MM.1S (cell line): ENCODE measurements at places on chromosomes 2 and 18.

DNA sequence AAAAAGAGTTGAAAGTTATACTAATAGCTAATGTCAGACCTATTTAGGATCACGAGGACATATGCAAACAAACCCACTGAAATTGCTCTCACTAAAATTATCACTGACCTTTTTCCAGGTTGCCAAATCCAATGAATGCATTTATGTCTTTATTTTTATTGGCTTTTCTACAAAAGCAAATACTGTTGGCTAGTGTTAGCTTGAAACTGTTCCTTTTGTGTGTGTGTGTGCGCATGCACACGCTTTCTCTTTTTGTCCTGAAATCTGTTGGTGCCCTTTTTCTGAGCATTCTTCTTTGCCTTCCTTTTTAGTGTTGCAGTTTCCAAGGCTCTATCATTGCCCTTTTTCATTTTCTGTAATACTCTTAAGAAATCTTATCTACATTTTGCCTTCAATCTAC, 1269.2 kb downstream of the LRP1B start:
- no peaks in the 10 kb centered on the region for H3K27me3 ChIP-seq
- no peaks in the 10 kb centered on the region for H3K36me3 ChIP-seq
- H3K4me1 ChIP-seq, result no peaks in the 10 kb centered on the region
- no peak overlapping the region for H3K27ac ChIP-seq
- H3K4me3 ChIP-seq, result no peak overlapping the region

- H3K4me1 ChIP-seq, result no peaks in the 10 kb centered on the region
- H3K4me3 ChIP-seq, result no peak overlapping the region
- no peak for DNase-seq
- no peaks in the 10 kb centered on the region for H3K27me3 ChIP-seq
- no peaks in the 10 kb centered on the region for H3K36me3 ChIP-seq
- H3K27ac ChIP-seq, result no peak overlapping the region
Observed at GRCh38 chr18:66119347-66119746, 368.5 kb downstream of the CDH7 start.

- no peak for DNase-seq
- no peaks in the 10 kb centered on the region for H3K36me3 ChIP-seq
- no peaks in the 10 kb centered on the region for H3K4me1 ChIP-seq
- no peak overlapping the region for H3K4me3 ChIP-seq
Observed at GRCh38 chr2:67579216-67579615, 182.1 kb downstream of the ETAA1 start.

GRCh38 chr18:48023334-48024008, 93.0 kb upstream of the SMAD2 start:
- H3K36me3 ChIP-seq, result no peaks in the 10 kb centered on the region
- H3K27me3 ChIP-seq, result no peaks in the 10 kb centered on the region
- DNase-seq, result peak; percentile 31
- no peak overlapping the region for H3K27ac ChIP-seq
- no peak overlapping the region for H3K4me3 ChIP-seq

GRCh38 chr2:3312576-3313345, 64.9 kb downstream of the EIPR1 start:
- no peaks in the 10 kb centered on the region for H3K27me3 ChIP-seq
- H3K27ac ChIP-seq, result no peak overlapping the region
- DNase-seq, result no peak
- H3K36me3 ChIP-seq, result no peaks in the 10 kb centered on the region

DNA sequence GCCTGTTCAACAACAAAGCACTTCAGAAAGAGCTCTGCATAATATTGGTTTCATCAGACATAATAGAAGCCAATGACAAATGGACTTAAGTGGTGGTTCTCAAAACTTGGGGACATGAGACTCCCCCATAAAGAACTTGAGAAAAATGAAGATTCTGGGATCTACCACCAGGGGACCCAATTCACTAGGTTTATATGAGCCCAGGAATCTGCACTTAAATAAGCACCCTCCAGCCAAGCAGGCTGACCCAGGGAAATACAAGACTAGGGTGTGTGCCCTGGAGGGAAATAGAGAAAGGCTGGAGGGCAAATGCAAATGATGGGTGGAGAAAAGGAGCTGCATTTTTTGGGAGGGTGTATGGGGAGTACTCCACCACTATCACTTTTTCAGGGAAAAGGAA, 52.5 kb downstream of the SATB2 start:
- no peak overlapping the region for H3K4me3 ChIP-seq
- no peaks in the 10 kb centered on the region for H3K36me3 ChIP-seq
- no peaks in the 10 kb centered on the region for H3K4me1 ChIP-seq
- no peak for DNase-seq

GRCh38 chr2:12050396-12050795, 304.0 kb downstream of the LPIN1 start:
- DNase-seq, result no peak
- H3K27me3 ChIP-seq, result no peaks in the 10 kb centered on the region
- H3K36me3 ChIP-seq, result no peaks in the 10 kb centered on the region
- H3K4me3 ChIP-seq, result no peak overlapping the region

DNA sequence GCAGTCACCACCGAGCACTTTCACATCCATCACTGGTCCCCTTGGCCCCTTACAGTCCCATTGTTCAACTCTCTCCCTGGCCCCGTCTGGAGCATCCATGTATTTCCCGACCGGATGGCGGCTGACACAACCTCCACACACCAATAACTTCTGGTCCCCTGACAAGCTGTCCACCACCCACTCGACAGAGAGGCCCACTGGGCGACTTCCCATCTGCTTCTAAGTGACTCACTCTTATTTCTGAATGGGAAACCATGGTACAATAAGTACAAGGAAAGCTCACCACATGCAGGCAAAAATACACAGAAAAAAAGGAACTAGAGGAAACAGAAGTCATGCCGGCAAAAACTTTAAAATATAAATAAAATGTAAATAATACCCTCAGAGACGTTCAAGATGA, 82.9 kb upstream of the RAB12 start:
- no peaks in the 10 kb centered on the region for H3K36me3 ChIP-seq
- no peak for DNase-seq
- no peaks in the 10 kb centered on the region for H3K27me3 ChIP-seq
- no peak overlapping the region for H3K4me3 ChIP-seq
- no peak overlapping the region for H3K27ac ChIP-seq

DNA sequence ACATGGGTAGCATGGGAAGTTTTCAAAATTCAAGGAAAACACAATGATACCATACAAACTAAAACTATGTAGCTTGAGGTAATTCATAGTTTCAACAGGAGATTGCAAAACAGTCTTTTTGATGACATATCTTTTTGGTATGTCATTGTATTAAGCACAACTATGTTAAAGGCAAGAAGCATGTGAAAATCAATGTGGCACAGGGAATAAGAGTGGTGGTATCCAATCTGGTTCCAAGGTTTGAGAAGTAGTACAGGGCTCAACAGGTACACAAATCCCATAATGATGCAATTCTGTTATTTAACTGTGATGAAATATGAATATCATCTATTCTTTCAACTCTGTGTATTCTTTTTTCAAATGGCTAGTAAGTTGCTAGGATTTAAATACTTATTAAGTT, 16.4 kb upstream of the DLX2 start:
- no peaks in the 10 kb centered on the region for H3K27me3 ChIP-seq
- H3K4me3 ChIP-seq, result no peak overlapping the region
- H3K4me1 ChIP-seq, result no peaks in the 10 kb centered on the region
- DNase-seq, result no peak
- no peak overlapping the region for H3K27ac ChIP-seq

DNA sequence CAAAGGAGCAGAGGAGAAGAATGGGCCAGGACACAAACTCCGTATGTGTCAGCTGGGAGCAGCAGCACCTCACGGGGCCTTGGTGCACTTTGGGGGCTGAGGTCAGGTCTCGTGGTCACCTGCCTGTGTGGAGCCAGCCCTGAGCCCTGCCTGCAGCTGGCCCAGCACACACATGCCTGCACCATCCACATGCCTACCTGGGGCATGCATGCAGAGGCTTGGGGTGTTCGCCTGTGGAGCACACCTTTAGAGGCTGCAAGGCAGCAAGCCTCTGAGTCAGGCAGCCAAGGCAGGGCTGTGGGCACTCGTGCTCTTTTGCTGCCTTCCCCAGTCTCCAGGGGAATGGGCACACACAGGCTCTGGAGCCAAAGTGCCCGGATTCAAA, 36.0 kb downstream of the ARHGEF4 start:
- H3K4me1 ChIP-seq, result no peaks in the 10 kb centered on the region
- no peak overlapping the region for H3K4me3 ChIP-seq
- no peak for DNase-seq
- H3K27me3 ChIP-seq, result no peaks in the 10 kb centered on the region
- no peak overlapping the region for H3K27ac ChIP-seq
- no peaks in the 10 kb centered on the region for H3K36me3 ChIP-seq

DNA sequence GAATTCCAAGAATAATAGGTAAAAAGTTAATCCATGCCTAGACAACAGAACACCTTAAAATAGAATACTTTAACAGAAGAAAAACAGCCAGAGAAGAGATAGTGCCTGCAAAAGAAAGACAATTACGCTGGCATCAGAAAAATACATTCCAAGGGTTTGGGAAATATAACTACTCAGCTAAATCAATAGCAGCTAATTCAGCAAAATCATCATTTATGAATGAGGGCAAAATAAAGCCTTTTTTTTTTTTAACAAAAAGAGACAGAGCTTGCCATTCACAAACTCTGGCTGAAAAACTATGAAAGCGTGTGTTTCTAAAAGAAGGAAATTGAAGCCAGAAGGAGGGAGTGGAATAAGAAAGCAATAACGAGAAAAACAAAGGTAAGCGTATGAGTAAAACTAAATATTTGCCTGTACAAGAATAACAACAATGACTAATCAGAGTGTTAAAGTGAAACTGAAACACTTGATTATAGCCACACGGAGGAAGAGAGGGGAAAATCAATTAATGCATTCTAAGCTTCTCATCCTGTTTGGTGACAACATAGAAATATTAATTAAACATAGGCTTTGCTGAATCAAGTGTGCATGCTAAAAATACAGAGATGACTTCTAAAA, 90.2 kb downstream of the EHD3 start:
- H3K4me3 ChIP-seq, result peak overlapping the region; percentile 60
- H3K27me3 ChIP-seq, result no peaks in the 10 kb centered on the region
- H3K4me1 ChIP-seq, result peaks cover 21% of the 10 kb centered on the region
- peak overlapping the region; percentile 53; the same call in 1 of the 2 replicates for H3K27ac ChIP-seq
- DNase-seq, result peak; percentile 62

- H3K27ac ChIP-seq, result no peak overlapping the region
- no peak for DNase-seq
- no peaks in the 10 kb centered on the region for H3K4me1 ChIP-seq
- no peak overlapping the region for H3K4me3 ChIP-seq
- H3K27me3 ChIP-seq, result peaks cover 85% of the 10 kb centered on the region
Observed at GRCh38 chr2:240795916-240796510, 24.0 kb downstream of the KIF1A start.

DNA sequence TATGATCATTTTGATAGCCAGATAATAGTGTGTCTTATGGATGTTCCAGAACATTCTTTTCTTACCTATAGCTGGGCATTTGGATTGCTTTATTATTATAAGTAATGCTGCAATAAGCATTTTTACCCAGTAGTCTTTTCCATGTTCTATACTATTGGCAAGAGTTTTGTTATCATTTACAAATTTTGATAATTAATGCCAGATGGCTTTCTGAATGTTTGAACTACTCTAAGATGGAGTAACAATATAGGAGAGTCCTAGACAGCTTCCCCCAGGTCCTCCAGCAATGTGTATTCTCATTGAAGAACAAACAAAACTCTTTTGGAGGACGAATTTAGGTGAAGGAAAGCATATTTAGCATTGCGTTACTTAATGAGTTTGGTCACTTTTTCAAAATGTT, 73.0 kb downstream of the INPP4A start:
- H3K4me1 ChIP-seq, result peaks cover 61% of the 10 kb centered on the region
- no peak for DNase-seq
- H3K4me3 ChIP-seq, result no peak overlapping the region
- H3K27me3 ChIP-seq, result no peaks in the 10 kb centered on the region

DNA sequence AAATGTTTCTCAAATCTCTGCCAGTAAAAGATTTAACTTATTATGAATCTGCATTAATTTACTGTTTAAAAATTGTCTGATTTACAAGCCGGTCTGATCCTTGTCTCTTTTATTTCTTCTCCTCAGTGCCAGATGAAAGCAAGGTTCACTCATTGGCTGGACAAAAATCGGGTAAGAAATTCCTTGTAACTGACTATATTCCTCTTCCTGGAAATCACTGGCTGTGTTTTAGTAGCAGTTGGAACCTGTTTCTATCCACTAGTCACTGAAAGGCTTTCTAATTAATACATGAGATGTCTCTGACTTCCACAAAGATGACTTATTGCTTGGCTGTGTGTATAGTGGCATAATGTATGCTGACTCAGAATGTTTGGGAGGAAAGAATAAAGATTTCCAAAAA, 436.6 kb upstream of the NRP2 start:
- no peaks in the 10 kb centered on the region for H3K27me3 ChIP-seq
- H3K4me3 ChIP-seq, result no peak overlapping the region
- no peak overlapping the region for H3K27ac ChIP-seq
- no peak for DNase-seq
- H3K4me1 ChIP-seq, result no peaks in the 10 kb centered on the region

DNA sequence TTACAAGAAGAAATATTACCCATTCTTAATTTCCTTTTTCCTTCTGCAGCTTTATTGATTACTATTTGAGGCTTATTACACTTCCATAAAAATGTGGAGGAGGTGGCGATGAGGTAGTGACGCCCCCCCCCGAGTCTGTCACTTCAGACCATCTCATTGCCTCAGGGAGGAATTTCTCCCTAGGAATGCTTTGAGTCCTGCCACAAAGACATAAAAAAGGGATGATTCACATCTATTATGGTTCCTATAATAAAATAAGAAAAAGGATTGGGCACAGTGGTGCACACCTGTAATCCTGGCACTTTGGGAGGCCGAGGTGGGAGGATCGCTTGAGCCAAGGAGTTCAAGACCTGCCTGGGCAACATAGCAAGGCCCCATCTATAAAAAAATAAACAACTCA, 93.7 kb downstream of the AOX1 start:
- no peaks in the 10 kb centered on the region for H3K4me1 ChIP-seq
- H3K4me3 ChIP-seq, result no peak overlapping the region
- no peaks in the 10 kb centered on the region for H3K27me3 ChIP-seq
- no peaks in the 10 kb centered on the region for H3K36me3 ChIP-seq
- DNase-seq, result no peak

DNA sequence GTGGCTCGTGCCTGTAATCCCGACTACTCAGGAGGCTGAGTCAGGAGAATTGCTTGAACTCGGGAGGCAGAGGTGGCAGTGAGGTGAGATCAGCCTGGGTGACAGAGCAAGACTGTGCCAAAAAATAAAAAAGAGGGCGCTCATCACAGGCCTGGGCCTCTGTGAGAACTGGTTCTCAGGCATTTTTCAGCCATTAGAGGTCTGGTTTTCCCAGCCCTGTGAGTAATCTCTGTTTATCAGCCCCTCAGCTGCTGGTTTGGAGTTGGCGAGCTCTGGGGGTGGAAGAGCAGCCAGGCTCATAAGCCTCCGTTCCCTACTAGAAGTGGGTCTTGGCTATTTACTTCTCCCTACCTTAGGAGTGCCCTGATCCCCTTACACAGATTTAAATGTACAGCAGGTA, 53.1 kb downstream of the CHRNA1 start:
- no peak overlapping the region for H3K27ac ChIP-seq
- peaks cover 7% of the 10 kb centered on the region; the same call in 1 of the 2 replicates for H3K27me3 ChIP-seq
- no peaks in the 10 kb centered on the region for H3K36me3 ChIP-seq

GRCh38 chr2:72394541-72395070, 246.9 kb upstream of the CYP26B1 start:
- H3K27me3 ChIP-seq, result no peaks in the 10 kb centered on the region
- no peaks in the 10 kb centered on the region for H3K36me3 ChIP-seq
- H3K4me1 ChIP-seq, result no peaks in the 10 kb centered on the region
- no peak overlapping the region for H3K27ac ChIP-seq
- no peak overlapping the region for H3K4me3 ChIP-seq

- peak overlapping the region; percentile 45; the same call in 1 of the 2 replicates for H3K27ac ChIP-seq
- no peak overlapping the region for H3K4me3 ChIP-seq
- H3K27me3 ChIP-seq, result no peaks in the 10 kb centered on the region
Observed at GRCh38 chr2:178327516-178327915, 123.5 kb downstream of the PRKRA start.

- no peak for DNase-seq
- no peaks in the 10 kb centered on the region for H3K36me3 ChIP-seq
- no peak overlapping the region for H3K4me3 ChIP-seq
- no peak overlapping the region for H3K27ac ChIP-seq
Observed at GRCh38 chr2:70679259-70679658, 88.7 kb downstream of the ADD2 start.
